Type B pancreatic cell (in vitro differentiated cells): ENCODE measurements at places on chromosomes 4 and X. TPM values are rescaled to one million over a fixed set of nuclear protein-coding genes. Genes with fewer than 3 reads are reported as not detected.
A peak's percentile ranks its signal among the peaks of the same experiment; 100 is the strongest.

- no peaks in the 10 kb centered on the region for H3K27me3 ChIP-seq
- H3K4me3 ChIP-seq: no peak overlapping the region
- no peaks in the 10 kb centered on the region for H3K36me3 ChIP-seq
These were observed 262.7 kb downstream of the PTTG2 start for GRCh38 chr4:38222892-38223291.

GRCh38 chr4:82225030-82225429 lies 148.8 kb downstream of the HNRNPD start:
- H3K4me1 ChIP-seq: no peaks in the 10 kb centered on the region
- H3K27me3 ChIP-seq: peaks cover 2% of the 10 kb centered on the region
- no peaks in the 10 kb centered on the region for H3K36me3 ChIP-seq
- H3K4me3 ChIP-seq: no peak overlapping the region
- H3K27ac ChIP-seq: no peak overlapping the region
- no peak for DNase-seq

- no peak for DNase-seq
- H3K4me3 ChIP-seq: no peak overlapping the region
- no peaks in the 10 kb centered on the region for H3K4me1 ChIP-seq
- H3K27ac ChIP-seq: no peak overlapping the region
These were observed 112.3 kb upstream of the IL15 start for GRCh38 chr4:141524116-141524515.

ARX gene
- 12.1 and 12.4 TPM in 2 replicates for total RNA-seq

DNA sequence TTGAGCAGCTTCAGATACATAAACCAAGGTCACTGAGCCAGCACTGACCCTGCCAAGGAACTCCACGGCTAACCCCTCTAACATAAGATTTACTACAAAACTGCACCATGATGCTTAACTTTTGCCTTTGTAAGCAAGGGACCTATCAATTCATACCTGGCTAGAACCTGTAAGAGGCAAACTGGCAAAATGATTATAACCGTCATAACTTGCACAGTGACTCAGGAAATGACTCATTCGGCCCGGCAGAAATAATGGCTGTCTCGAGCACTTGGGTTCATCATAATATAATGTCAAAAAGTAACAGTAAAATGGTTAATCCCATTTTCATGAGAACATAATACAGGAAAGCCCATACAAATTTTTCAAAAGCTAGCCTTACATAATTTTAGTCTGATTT lies 17.2 kb downstream of the RASGEF1B start:
- no peak for DNase-seq
- no peak overlapping the region for H3K4me3 ChIP-seq
- H3K27me3 ChIP-seq: no peaks in the 10 kb centered on the region
- peaks cover 26% of the 10 kb centered on the region for H3K36me3 ChIP-seq

GRCh38 chrX:37060999-37061398 lies 52.8 kb downstream of the FAM47C start:
- H3K36me3 ChIP-seq: no peaks in the 10 kb centered on the region
- H3K4me3 ChIP-seq: no peak overlapping the region
- peaks cover 4% of the 10 kb centered on the region for H3K27me3 ChIP-seq
- no peaks in the 10 kb centered on the region for H3K4me1 ChIP-seq

- no peaks in the 10 kb centered on the region for H3K4me1 ChIP-seq
- H3K4me3 ChIP-seq: no peak overlapping the region
- H3K27me3 ChIP-seq: no peaks in the 10 kb centered on the region
- no peak overlapping the region for H3K27ac ChIP-seq
- H3K36me3 ChIP-seq: no peaks in the 10 kb centered on the region
- DNase-seq: no peak
These were observed 49.0 kb downstream of the NIPAL1 start for GRCh38 chr4:48065587-48066052.

DNA sequence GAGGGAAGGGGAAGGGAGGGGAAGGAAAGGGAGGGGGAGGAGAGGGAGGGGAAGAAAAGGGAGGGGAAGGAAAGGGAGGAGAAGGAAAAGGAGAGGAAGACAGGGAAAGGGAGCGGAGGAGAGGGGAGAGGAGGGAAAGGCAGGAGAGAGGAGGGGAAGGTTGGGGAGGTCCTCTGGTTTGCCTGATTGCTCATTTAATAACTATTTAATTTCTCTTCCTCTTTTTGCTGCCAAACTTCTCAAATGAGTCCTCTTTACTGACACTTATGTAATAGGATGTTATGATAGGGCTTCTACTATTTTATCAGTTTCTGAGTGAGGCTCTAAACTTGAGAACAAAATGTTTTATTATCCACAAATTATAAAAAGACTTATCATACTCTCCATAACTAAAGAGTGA lies 35.4 kb upstream of the PPA2 start:
- peaks cover 7% of the 10 kb centered on the region for H3K27me3 ChIP-seq
- H3K36me3 ChIP-seq: no peaks in the 10 kb centered on the region
- no peak for DNase-seq
- no peak overlapping the region for H3K4me3 ChIP-seq

DNA sequence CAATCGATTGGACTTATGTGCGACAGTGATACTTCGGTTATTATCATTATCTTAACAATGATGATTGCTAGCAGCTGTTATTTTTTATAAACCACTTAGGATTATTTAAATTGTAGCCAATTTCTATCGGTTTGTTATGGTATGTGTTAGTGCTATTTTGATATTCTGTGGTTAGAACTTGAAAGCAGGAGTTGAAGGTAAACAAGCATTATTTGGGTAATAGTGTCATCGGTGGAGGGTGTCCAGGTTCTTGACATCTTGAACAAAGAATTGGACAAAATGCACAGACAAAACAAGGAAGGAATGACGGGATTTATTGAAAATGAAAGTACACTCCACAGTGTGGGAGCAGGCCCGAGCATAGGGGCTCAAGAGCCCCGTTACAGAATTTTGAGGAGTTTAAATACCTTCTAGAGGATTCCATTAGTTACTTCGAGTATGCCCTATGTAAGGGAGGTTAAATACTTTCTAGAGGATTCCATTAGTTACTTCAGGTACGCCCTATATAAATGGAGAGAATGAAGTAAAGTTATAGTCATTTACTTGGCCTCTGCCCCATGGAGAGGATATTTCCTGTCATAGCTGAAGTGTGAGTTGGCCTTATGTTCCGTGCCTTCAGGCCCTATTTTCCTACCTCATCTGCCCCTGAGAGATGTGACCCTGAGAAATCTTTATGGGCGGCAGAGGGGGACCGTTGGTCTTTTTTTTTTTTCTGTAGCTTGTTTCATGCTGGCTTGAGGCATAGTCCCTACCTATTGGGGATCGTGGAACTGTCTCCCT lies 13.1 kb downstream of the MOB1B start:
- H3K4me1 ChIP-seq: no peaks in the 10 kb centered on the region
- H3K27ac ChIP-seq: no peak overlapping the region
- H3K36me3 ChIP-seq: peaks cover 22% of the 10 kb centered on the region
- H3K4me3 ChIP-seq: no peak overlapping the region

DNA sequence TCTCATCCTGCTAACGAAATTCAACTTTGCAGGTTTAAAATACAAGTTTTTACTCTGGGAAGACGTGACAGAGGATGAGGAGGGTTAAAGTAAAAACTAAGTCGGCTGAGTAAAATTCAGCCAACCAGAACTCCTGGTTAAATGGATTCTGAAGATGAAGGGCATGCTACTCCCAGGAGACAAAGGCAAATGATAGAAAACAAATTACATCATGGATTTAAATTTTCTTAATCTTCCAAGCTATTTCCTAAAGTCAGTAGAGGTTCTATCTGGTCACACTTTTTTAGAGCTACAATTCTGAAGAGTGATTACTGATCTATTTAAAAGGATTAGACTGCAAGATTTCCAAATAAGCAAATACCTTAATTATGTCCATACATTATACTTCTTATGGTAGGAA lies 47.9 kb downstream of the ZNF827 start:
- H3K27me3 ChIP-seq: no peaks in the 10 kb centered on the region
- H3K27ac ChIP-seq: no peak overlapping the region
- H3K4me1 ChIP-seq: peaks cover 21% of the 10 kb centered on the region
- peaks cover 31% of the 10 kb centered on the region for H3K36me3 ChIP-seq
- H3K4me3 ChIP-seq: no peak overlapping the region
- DNase-seq: no peak

HTN3 gene
- not detected in 2 replicates for total RNA-seq

TBX22 gene
- total RNA-seq: not detected in 2 replicates

DMP1 gene
- total RNA-seq: 0.12 TPM in 1 of 2 replicates, not detected in the other

GRCh38 chr4:48635310-48635709 lies 144.8 kb downstream of the FRYL start:
- H3K27me3 ChIP-seq: no peaks in the 10 kb centered on the region
- H3K4me3 ChIP-seq: no peak overlapping the region
- no peaks in the 10 kb centered on the region for H3K36me3 ChIP-seq
- no peak for DNase-seq

GRCh38 chr4:52945982-52946381 lies 83.9 kb downstream of the RASL11B start:
- H3K4me3 ChIP-seq: no peak overlapping the region
- peaks cover 3% of the 10 kb centered on the region for H3K36me3 ChIP-seq
- no peaks in the 10 kb centered on the region for H3K27me3 ChIP-seq
- H3K27ac ChIP-seq: no peak overlapping the region
- H3K4me1 ChIP-seq: peaks cover 18% of the 10 kb centered on the region
- DNase-seq: no peak

MAGEA2 gene
- total RNA-seq: 0.69 TPM in 1 of 2 replicates, not detected in the other

KDR gene
- total RNA-seq: 5.7 and 5.9 TPM in 2 replicates

SLC9A6 gene
- 10.7 and 15.8 TPM in 2 replicates for total RNA-seq

DNA sequence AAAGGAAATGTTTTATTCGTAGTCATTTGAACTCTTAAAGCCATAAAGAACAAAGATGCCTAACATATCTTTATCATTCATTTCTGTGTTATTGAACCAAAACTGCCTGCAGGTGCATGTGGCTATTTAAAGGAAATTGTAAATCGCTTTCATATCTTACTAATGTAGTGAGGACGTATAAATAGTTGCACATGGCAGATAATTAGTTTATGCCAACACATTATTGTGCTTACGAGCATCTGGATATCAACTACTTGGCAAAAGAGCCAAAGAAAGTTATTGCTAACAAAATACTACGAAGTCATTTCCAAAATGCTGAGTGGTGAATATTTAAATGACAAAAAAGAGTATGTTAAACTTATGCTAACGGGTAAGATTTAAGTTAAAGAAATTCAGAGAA lies 27.9 kb upstream of the GABRA2 start:
- no peak overlapping the region for H3K4me3 ChIP-seq
- H3K27me3 ChIP-seq: no peaks in the 10 kb centered on the region
- no peak for DNase-seq
- H3K4me1 ChIP-seq: no peaks in the 10 kb centered on the region
- H3K27ac ChIP-seq: no peak overlapping the region
- H3K36me3 ChIP-seq: no peaks in the 10 kb centered on the region

- no peak for DNase-seq
- peaks cover 11% of the 10 kb centered on the region for H3K4me1 ChIP-seq
- no peaks in the 10 kb centered on the region for H3K27me3 ChIP-seq
- no peaks in the 10 kb centered on the region for H3K36me3 ChIP-seq
These were observed 2.1 kb downstream of the RGN start for GRCh38 chrX:47080215-47080914.

RHOXF1 gene
- not detected in 2 replicates for total RNA-seq

NDP gene
- 0.21 and 1.1 TPM in 2 replicates for total RNA-seq

- no peak for DNase-seq
- no peaks in the 10 kb centered on the region for H3K27me3 ChIP-seq
- no peak overlapping the region for H3K4me3 ChIP-seq
- peaks cover 6% of the 10 kb centered on the region for H3K36me3 ChIP-seq
- H3K27ac ChIP-seq: no peak overlapping the region
These were observed 26.7 kb downstream of the BCLAF3 start for GRCh38 chrX:19964017-19964710.

- peak overlapping the region; percentile 29 for H3K27ac ChIP-seq
- DNase-seq: no peak
- H3K36me3 ChIP-seq: no peaks in the 10 kb centered on the region
- peaks cover 21% of the 10 kb centered on the region for H3K4me1 ChIP-seq
- H3K4me3 ChIP-seq: no peak overlapping the region
These were observed 52.1 kb downstream of the RTL5 start for GRCh38 chrX:72079607-72080006.

DNA sequence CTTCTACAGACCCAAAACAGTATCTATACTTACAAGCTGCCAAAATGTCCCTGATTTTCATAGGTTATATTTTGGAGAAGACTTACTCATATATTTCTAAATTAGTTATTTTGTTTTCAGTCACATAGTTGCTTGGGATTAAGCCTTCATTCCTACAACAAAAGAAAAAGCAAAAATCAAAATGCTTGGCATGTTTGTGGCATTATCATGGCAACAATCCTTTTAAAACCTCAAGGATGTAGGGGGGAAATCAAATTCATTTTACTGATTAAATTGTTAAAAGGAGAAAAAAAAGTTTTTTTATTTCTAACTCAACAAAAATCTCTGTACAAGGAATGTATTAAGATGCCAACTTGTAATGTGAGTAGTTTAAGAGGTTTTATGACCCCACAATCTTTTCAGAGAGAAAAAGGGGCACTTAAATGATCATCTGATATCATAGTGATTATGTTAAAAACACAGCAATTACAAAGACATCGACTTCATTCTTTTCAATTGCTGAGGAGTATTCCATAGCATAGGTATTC lies 23.5 kb downstream of the TXK start:
- no peak overlapping the region for H3K4me3 ChIP-seq
- peaks cover 5% of the 10 kb centered on the region for H3K4me1 ChIP-seq
- no peak for DNase-seq
- H3K27ac ChIP-seq: no peak overlapping the region
- no peaks in the 10 kb centered on the region for H3K27me3 ChIP-seq

DNA sequence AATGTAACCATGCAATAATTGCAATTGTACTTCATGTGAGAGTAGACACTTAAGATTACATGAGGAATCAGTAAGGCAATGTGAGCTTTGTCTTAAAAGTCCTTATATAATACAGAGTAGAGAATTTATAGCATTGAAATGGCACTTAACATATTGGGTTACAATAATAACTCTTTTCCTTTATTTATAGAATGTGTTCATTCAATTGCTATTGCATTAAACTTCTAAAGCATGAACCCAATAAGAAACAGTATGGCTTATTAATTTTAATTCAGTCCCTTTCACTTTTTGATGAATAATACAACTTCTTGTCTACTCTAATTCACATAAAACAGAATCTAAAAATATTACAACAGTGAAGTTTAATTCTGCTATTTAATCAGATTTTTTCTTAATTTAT lies 174.2 kb upstream of the PABPC4L start:
- no peak overlapping the region for H3K27ac ChIP-seq
- H3K36me3 ChIP-seq: no peaks in the 10 kb centered on the region
- no peaks in the 10 kb centered on the region for H3K27me3 ChIP-seq
- no peak for DNase-seq
- no peak overlapping the region for H3K4me3 ChIP-seq
- H3K4me1 ChIP-seq: no peaks in the 10 kb centered on the region

GRCh38 chrX:146186540-146186939 lies 368.9 kb downstream of the SLITRK2 start:
- H3K27me3 ChIP-seq: no peaks in the 10 kb centered on the region
- no peak for DNase-seq
- H3K27ac ChIP-seq: no peak overlapping the region
- no peak overlapping the region for H3K4me3 ChIP-seq

DNA sequence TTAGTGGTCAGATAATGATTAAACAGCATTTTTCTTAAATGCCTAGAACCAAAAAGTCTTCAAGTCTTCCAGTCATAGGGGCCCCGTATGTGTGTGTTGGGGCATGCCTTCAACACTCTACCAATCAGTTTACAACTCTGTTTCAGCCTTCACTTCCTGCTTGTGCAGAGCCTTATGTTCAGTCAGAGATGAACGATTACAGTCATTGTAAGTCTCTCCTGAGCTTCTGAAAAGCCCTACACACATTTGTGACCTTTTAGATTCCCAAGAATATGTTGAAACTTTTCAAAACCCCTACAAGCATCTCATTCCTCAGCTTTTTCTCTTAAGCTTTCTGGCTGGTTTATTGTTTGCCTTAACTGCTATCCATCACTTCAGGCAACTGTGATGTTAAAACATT lies 591.2 kb downstream of the ZNF674 start:
- H3K27me3 ChIP-seq: no peaks in the 10 kb centered on the region
- H3K36me3 ChIP-seq: no peaks in the 10 kb centered on the region
- H3K27ac ChIP-seq: no peak overlapping the region
